T-cell (primary cell): ENCODE measurements at places on chromosomes 7 and 10. TPM values are rescaled to one million over a fixed set of nuclear protein-coding genes. Genes with fewer than 3 reads are reported as not detected.

Gene MRPL32
- total RNA-seq, result 41.2 TPM

Gene CLDN4
- total RNA-seq, result 0.79 TPM

Gene CFTR
- not detected for total RNA-seq

Gene EVX1
- total RNA-seq, result 0.16 TPM

Gene SMO
- 0.35 TPM for total RNA-seq

Gene VIPR2
- 0.25 TPM for total RNA-seq

Gene CCDC136
- total RNA-seq, result 10.4 TPM

Gene ZPBP
- total RNA-seq, result 0.46 TPM

Gene MYO3A
- 0.46 TPM for total RNA-seq

Gene LRRD1
- not detected for total RNA-seq
